ENCODE measurements at places on chromosomes 5 and 9. TPM values are rescaled to one million over a fixed set of nuclear protein-coding genes. Genes with fewer than 3 reads are reported as not detected.

Gene AGTPBP1
- 24.8 TPM for polyA plus RNA-seq

Gene C9
- polyA plus RNA-seq, result not detected

Gene ALDOB
- polyA plus RNA-seq, result not detected

Gene GRIN1
- polyA plus RNA-seq, result not detected

GRCh38 chr5:145586661-145587307 is 248.4 kb downstream of the PRELID2 start:
- DNase-seq, result no peak

Gene SPATA31C1
- polyA plus RNA-seq, result not detected

- no peak for DNase-seq
These were observed 4.1 kb upstream of the SMU1 start for GRCh38 chr9:33080534-33080933.

DNA sequence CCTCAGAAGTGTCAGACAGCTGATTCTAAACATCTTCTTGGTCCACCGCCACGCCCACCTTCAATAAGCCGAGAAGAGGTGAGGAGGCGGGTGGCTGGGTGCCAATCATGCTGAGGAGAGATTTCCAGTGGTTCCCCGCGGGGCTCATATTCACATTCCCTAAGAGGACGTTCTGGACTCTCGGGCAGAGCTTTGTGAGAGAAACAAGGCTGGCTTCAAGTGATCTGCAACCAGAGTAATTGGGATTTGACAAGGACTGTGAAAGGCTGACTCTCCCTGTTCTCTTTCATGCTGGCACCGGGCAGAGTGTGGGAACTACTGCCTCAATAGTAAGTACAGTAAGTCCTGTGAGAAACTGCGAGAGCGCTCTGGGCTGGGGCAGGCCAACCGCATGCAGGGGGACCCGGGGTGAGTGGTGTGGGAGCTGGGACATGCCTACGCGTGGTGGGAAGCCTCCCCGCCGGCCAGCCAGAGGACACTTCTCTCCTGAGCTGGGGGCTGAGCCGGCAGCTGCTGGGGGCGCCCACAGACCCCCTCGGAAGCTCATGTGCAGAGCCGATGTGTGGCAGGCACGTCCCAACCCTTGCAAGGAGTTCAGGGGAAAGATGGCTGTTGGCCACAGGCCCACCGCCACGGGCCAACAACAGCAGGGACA is 110.9 kb downstream of the LIFR start:
- no peak for DNase-seq

Gene IL13
- polyA plus RNA-seq, result not detected

Gene RLN2
- polyA plus RNA-seq, result 9.4 TPM

DNA sequence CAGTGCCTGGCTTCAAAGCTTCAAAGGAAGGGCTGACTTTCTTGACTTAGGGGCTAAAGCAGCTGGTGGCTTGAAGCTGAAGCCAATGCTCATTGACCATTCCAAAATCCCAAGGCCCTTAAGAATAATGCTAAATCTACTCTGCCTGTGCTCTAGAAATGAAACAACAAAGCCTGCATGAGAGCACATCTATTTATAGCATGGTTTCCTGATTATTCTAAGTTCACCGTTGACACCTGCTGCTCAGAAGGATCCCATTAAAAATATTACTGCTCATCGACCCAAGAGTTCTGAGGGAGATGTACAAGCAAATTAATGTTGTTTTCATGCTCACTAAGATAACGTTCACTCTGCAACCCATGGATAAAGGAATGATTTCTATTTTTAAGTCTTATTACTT is 6.7 kb downstream of the TMEM174 start:
- DNase-seq, result no peak

Gene PALM2AKAP2
- not detected for polyA plus RNA-seq

Measured in naive thymus-derived CD8-positive, alpha-beta T cell (primary cell).